Psoas muscle (tissue), 8 donors: ENCODE measurements at places on chromosomes 4 and X. TPM values are rescaled to one million over a fixed set of nuclear protein-coding genes. Genes with fewer than 3 reads are reported as not detected.

Gene ARMCX2
- total RNA-seq: 4.4 TPM

Gene EGFL6
- total RNA-seq: not detected

- DNase-seq: peak; percentile 33
- peaks cover 9% of the 10 kb centered on the region for H3K27me3 ChIP-seq
- H3K36me3 ChIP-seq: no peaks in the 10 kb centered on the region
- H3K4me3 ChIP-seq: no peak overlapping the region
These were observed 62.8 kb upstream of the EGFL6 start for GRCh38 chrX:13506574-13506973.

DNA sequence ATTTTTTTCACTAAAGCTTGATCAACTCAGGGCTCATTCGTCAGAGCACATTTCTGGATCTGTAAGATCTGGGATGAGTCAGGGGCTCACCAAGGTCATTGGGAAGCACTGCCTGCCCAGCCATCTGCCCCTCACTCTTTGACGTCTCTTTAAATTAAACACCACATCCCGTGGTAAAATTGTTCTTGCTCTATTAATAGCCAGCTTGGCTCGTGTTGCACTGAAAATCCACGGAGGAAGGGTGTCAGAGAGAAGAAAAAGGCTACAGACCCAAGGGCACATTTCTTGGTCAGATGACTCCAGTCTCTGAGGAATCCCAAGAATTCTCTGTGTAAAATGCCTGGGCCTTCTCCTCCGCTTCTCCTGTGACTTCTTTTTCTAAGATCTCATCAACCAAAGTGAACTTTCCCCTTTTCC, 45.7 kb upstream of the GATB start:
- no peak overlapping the region for H3K4me3 ChIP-seq
- H3K27ac ChIP-seq: no peak overlapping the region
- no peaks in the 10 kb centered on the region for H3K4me1 ChIP-seq
- no peaks in the 10 kb centered on the region for H3K27me3 ChIP-seq
- no peak for DNase-seq
- no peaks in the 10 kb centered on the region for H3K36me3 ChIP-seq

GRCh38 chr4:118814058-118814457, 21.9 kb downstream of the SEC24D start:
- no peak overlapping the region for H3K27ac ChIP-seq
- no peaks in the 10 kb centered on the region for H3K27me3 ChIP-seq
- H3K4me1 ChIP-seq: peaks cover 13% of the 10 kb centered on the region
- no peak overlapping the region for H3K4me3 ChIP-seq
- H3K36me3 ChIP-seq: peaks cover 9% of the 10 kb centered on the region
- no peak for DNase-seq

- no peaks in the 10 kb centered on the region for H3K27me3 ChIP-seq
- H3K4me3 ChIP-seq: no peak overlapping the region
- H3K27ac ChIP-seq: peak overlapping the region; percentile 71
- peaks cover 2% of the 10 kb centered on the region for H3K36me3 ChIP-seq
- DNase-seq: no peak
These were observed 89.4 kb upstream of the AFAP1 start for GRCh38 chr4:8028884-8029568.

- H3K27me3 ChIP-seq: no peaks in the 10 kb centered on the region
- peak; percentile 69 for DNase-seq
- H3K27ac ChIP-seq: peak overlapping the region; percentile 75
- H3K4me1 ChIP-seq: no peaks in the 10 kb centered on the region
- H3K36me3 ChIP-seq: no peaks in the 10 kb centered on the region
- H3K4me3 ChIP-seq: peak overlapping the region; percentile 63
These were observed 14.5 kb downstream of the SLC25A5 start for GRCh38 chrX:119482481-119483480.
